Frontal cortex (tissue), 4 donors: ENCODE measurements at places on chromosomes 13 and 19.

DNA sequence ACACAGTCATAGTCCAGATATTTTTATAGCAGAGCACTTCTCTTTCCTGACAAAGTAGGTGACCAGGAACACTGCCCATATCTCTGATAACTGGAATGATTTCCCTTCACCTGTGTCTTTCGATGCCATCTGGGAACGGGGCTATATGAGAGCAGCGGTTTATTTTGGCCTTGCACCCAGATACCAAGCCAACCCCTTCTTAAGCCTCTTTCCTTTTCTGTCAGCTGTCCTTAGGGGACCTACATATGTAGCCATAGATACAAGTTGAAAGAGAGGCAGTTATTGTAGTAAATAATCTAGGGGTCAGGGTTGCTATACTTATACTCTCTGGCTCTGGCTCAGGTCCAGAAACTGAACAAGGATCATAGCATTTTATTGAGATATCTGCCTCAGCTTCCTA lies 128.8 kb downstream of the NHLRC3 start:
- DNase-seq = no peak

DNA sequence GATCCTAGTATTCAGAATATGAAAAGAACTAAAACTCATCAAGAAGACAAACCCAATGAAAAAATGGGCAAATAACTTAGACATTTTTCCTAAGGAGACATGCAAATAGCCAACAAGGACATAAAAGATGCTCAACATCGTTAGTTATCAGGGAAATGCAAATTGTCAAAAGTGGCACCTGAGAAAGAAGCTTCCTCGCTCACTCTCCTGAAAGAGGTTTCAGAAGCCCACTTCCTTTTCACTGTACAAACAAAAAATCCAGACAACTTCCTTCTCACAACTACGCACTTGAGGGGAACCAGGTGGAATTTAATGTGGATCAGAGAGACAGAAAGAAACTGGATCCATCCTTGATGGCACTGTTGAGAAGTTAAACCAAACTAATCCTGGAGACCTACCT lies 41.5 kb downstream of the KLF12 start:
- DNase-seq = no peak

DNA sequence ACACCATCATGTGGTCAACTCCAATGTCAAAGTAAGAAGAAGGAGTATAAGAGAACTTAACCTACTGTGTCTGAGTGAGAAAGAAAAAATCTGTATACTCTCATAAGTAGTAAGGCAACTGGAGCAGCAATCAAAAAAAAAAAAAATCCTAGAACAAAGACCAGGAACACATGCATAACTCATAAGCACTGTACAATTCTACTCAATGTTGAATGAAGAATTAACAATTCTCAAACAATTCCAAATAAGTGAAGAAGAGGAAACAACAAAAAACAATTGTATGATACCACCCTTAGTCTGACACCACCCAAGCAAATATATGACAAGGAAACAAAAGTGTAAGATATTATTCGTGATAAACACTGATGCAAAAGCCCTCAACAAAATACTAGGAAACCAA lies 24.6 kb downstream of the ZNF160 start:
- DNase-seq = no peak

DNA sequence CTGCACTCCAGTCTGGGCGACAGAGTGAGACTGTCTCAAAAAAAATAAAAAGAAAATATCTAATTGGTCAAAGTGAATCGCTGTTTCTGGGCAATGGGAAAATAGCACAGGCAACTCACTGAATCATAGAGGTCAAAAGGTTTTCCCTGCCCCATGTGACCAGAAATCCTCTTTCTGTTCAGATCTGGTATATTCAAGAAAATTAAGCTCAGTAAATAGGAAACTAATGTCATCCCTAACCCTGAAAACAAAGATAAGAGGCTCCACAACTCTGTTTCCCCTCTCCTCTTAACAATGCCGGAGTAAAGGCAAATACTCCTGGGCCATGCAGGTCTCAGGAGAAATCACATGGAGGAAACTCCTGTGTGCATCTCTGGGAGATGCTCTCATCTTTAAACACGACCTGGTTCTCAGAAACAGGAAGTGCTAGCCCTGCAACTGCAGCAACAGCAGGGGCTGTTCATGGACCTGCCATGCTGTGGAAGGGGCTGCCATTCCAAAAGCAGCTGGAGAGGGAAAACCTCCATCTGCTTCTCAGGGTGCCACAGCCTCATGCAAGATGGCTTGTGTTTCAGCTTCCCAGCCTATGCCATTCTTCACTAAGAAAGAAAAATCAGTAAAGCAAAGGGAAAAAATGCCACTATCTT lies 47.5 kb upstream of the SLC7A9 start:
- no peak for DNase-seq

GRCh38 chr13:50934735-50935435 lies 25.3 kb downstream of the RNASEH2B start:
- no peak for DNase-seq

- DNase-seq = no peak
Observed at GRCh38 chr13:29509999-29510589, 85.4 kb downstream of the SLC7A1 start.

DNA sequence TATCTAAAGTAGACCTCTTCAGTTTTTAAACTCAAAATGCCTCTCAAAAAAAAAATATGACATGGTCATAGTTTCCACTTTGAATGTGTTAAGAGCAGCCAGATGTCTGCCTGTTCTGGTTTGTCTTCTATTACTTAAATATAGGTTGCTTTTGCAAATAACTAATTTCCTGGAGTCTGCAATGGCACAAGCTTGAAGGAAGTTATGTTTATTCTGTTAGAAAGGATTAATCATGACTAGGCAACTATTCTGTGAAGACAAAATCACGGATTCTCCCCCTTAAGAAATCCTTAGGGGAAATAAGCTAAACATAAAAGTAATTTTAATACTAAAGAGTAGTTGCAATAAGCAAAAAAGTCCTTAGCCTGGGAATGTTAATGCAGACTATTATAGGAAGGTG lies 26.3 kb downstream of the SKA3 start:
- DNase-seq = no peak
